ENCODE measurements at places on chromosomes 1 and 21.

DNA sequence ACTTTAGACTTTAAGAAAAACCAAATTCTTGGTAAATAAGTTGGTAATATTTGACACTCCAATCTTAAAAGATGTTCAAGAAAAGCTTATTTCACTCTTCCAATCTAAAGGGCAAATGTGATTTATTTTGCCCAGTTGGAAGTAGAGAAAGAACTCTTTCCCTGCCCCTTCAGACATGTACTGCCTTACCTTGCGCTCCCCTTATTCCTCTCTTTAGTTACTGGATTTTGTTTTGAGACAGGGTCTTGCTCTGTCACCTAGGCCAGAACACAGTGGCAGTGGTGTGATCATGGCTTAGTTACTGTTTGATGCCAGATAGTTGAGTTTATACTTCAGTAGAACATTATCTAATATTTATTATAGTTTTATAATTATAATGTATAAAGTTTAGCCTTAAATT is 27.5 kb downstream of the FUBP1 start:
- no peak for DNase-seq

GRCh38 chr21:40227096-40227495 is 359.9 kb downstream of the PCP4 start:
- DNase-seq, result no peak

GRCh38 chr1:19918057-19918456 is 5.4 kb downstream of the PLA2G2E start:
- DNase-seq, result peak; percentile 84

- DNase-seq, result no peak
Measured at GRCh38 chr21:15669247-15669646, 60.5 kb upstream of the USP25 start.

GRCh38 chr1:118223426-118223825 is 38.4 kb upstream of the SPAG17 start:
- DNase-seq, result no peak

GRCh38 chr1:109838838-109839240 is 71.8 kb upstream of the CSF1 start:
- no peak for DNase-seq

GRCh38 chr1:85229574-85230097 is 28.8 kb upstream of the SYDE2 start:
- DNase-seq, result no peak

- peak; percentile 58 for DNase-seq
Measured at GRCh38 chr1:17502326-17502778, 37.1 kb upstream of the ARHGEF10L start.
